ENCODE measurements at places on chromosomes 6 and 20.

- no peaks in the 10 kb centered on the region for H3K27me3 ChIP-seq
- no peaks in the 10 kb centered on the region for H3K36me3 ChIP-seq
- H3K27ac ChIP-seq = no peak overlapping the region
Observed at GRCh38 chr6:142700032-142700431, 244.9 kb downstream of the HIVEP2 start.

- no peaks in the 10 kb centered on the region for H3K36me3 ChIP-seq
- H3K4me1 ChIP-seq = peaks cover 4% of the 10 kb centered on the region
- no peak overlapping the region for H3K4me3 ChIP-seq
- H3K27me3 ChIP-seq = no peaks in the 10 kb centered on the region
Observed at GRCh38 chr6:138821519-138821918, 25.6 kb downstream of the ECT2L start.

- no peak overlapping the region for H3K27ac ChIP-seq
- H3K36me3 ChIP-seq = no peaks in the 10 kb centered on the region
- no peak overlapping the region for H3K4me3 ChIP-seq
- peaks cover 5% of the 10 kb centered on the region for H3K4me1 ChIP-seq
- no peaks in the 10 kb centered on the region for H3K27me3 ChIP-seq
- DNase-seq = no peak
Observed at GRCh38 chr6:107625264-107625663, 135.3 kb downstream of the SOBP start.

GRCh38 chr6:95784019-95784418 lies 206.7 kb downstream of the MANEA start:
- no peaks in the 10 kb centered on the region for H3K27me3 ChIP-seq
- DNase-seq = no peak
- no peak overlapping the region for H3K27ac ChIP-seq

- H3K4me3 ChIP-seq = no peak overlapping the region
- no peak for DNase-seq
- no peaks in the 10 kb centered on the region for H3K36me3 ChIP-seq
- no peak overlapping the region for H3K27ac ChIP-seq
- H3K27me3 ChIP-seq = no peaks in the 10 kb centered on the region
Observed at GRCh38 chr6:143522039-143522600, 10.6 kb upstream of the FUCA2 start.

- peak overlapping the region; percentile 96 for H3K4me3 ChIP-seq
- H3K4me1 ChIP-seq = no peaks in the 10 kb centered on the region
- DNase-seq = no peak
- no peaks in the 10 kb centered on the region for H3K27me3 ChIP-seq
Observed at GRCh38 chr6:31805939-31806469, 762 bp downstream of the LSM2 start.

GRCh38 chr6:125201961-125202729 lies 48.6 kb downstream of the TPD52L1 start:
- no peak overlapping the region for H3K4me3 ChIP-seq
- H3K36me3 ChIP-seq = no peaks in the 10 kb centered on the region

GRCh38 chr20:6007529-6008103 lies 46.2 kb downstream of the LRRN4 start:
- peaks cover 3% of the 10 kb centered on the region for H3K36me3 ChIP-seq
- H3K27me3 ChIP-seq = no peaks in the 10 kb centered on the region
- H3K4me3 ChIP-seq = no peak overlapping the region
- DNase-seq = no peak

Data from iPS DF 6.9 (cell line).